MG63 (cell line): ENCODE measurements at places on chromosomes 3 and 15. TPM values are rescaled to one million over a fixed set of nuclear protein-coding genes. Genes with fewer than 3 reads are reported as not detected.

CCR8 gene
- total RNA-seq = not detected in 2 replicates

FSD2 gene
- not detected in 2 replicates for total RNA-seq

SMCO1 gene
- not detected in 2 replicates for total RNA-seq

CCDC39 gene
- total RNA-seq = not detected in 2 replicates

MAGEL2 gene
- not detected in 2 replicates for total RNA-seq

LXN gene
- not detected in 2 replicates for total RNA-seq

RAB8B gene
- 14.4 and 16.0 TPM in 2 replicates for total RNA-seq

GOLGA6L6 gene
- not detected in 2 replicates for total RNA-seq

MUC13 gene
- total RNA-seq = not detected in 2 replicates

RASL12 gene
- total RNA-seq = 2.7 and 4.7 TPM in 2 replicates

IL20RB gene
- 4.5 and 6.4 TPM in 2 replicates for total RNA-seq

ALDH1L1 gene
- total RNA-seq = 0.27 TPM in 1 of 2 replicates, not detected in the other

OR5AC2 gene
- total RNA-seq = not detected in 2 replicates

STAB1 gene
- total RNA-seq = not detected in 2 replicates

SOX14 gene
- not detected in 2 replicates for total RNA-seq

TNNC1 gene
- 0.99 TPM in 1 of 2 replicates, not detected in the other for total RNA-seq

APOD gene
- total RNA-seq = not detected in 2 replicates

PIF1 gene
- total RNA-seq = 8.1 and 8.5 TPM in 2 replicates

SCAANT1 gene
- not detected in 2 replicates for total RNA-seq

CPB1 gene
- total RNA-seq = not detected in 2 replicates

SAMMSON gene
- not detected in 2 replicates for total RNA-seq

COPS2 gene
- total RNA-seq = 184 and 401 TPM in 2 replicates

CLDN11 gene
- 18.6 and 28.7 TPM in 2 replicates for total RNA-seq

CERS3 gene
- not detected in 2 replicates for total RNA-seq

CHRFAM7A gene
- total RNA-seq = 0.20 and 3.1 TPM in 2 replicates

EBLN2 gene
- total RNA-seq = 0.79 and 1.1 TPM in 2 replicates

TMEM266 gene
- total RNA-seq = 0.13 TPM in 1 of 2 replicates, not detected in the other

GOLIM4 gene
- total RNA-seq = 19.7 and 46.8 TPM in 2 replicates

IL17RD gene
- 0.91 and 2.5 TPM in 2 replicates for total RNA-seq

EHHADH gene
- 2.2 and 5.6 TPM in 2 replicates for total RNA-seq

ATP13A5 gene
- total RNA-seq = not detected in 2 replicates

GOLGA8G gene
- total RNA-seq = not detected in 2 replicates

U2SURP gene
- 65.3 and 141 TPM in 2 replicates for total RNA-seq

SPATA12 gene
- total RNA-seq = not detected in 2 replicates
